Fibroblast of skin of back (primary cell): ENCODE measurements at places on chromosomes 4 and X.

DNA sequence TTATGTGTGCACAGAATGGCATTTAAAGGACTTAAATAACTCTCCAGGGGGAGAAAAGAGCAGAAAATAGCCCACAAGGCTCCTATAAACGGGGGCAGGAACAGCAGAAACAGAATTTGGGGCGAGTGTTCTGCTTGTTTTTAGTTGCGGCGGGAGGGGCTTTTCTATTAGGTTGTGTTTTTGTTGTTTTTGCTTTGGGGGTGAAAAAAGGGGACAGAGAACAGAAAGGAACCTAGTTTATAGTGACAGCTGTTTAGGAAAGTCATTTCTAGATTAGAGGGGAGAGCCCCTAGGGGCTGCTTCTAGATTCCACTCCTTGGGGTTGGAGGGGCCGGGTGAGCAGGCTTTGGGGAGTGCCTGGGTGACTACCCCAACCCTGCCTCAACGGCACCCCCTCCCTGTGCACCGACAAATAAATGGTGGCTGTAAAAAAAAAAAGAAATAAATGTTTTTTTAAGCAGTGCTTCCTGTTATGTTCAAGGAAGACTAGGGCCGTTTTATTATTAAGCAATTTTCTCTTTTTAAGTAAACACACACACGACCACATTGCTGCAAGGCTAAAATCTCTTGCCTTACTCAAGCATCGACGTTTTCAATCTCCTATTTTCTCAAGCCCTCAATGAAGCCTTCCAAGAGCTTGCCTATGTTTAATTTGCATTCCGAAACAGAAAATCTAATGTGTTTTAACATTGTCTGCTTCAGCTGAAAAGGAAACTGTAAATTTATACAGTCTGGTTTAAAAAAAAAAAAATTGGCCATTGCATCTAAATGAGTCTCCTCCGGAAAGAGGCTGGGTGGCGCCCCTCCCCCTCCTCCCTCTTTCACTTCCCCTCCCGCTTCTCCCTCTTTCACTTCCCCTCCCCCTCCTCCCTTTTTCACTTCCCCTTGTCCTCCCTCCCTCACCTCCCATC lies 123.3 kb upstream of the TBL1X start:
- peak; percentile 64 for DNase-seq

DNA sequence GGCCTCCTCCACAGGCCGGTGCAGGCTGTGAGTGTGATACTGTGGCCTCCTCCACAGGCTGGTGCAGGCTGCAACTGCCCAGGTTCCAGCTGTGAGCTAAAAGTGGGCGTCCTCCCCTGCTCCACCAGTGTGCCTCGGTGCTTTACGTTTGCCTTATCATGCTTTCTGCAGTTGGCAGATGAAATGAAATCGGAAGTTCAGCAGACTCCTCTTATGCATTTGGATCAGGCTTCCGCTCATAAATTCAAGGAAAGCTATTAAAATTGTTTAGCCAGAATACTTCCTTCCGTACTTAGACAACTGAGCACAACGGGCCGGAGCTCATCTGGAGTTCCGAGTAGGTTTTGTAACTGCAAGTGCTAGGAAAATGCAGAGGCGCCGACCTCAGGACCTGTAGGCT lies 12.0 kb downstream of the CYP4V2 start:
- DNase-seq = no peak

DNA sequence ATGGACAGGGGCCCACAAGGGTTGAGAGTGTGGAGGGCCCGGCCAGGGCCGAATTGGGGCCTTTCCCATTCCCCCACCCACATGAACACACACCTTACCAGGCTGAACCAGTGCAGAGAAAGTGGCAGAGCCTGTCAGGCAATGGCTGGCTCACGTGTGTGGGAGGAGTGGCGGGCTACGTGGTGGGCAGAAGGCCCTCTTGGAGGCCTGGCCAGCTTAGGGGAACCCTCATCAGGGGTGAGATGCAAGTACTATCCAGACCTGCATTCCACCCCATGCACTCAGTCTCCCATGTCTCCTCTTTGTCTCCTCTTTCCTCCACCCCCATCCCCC lies 965 bp downstream of the TCEAL4 start:
- peak; percentile 2 for DNase-seq

GRCh38 chr4:107853444-107854355 lies 29.0 kb downstream of the SGMS2 start:
- peak; percentile 68 for DNase-seq

DNA sequence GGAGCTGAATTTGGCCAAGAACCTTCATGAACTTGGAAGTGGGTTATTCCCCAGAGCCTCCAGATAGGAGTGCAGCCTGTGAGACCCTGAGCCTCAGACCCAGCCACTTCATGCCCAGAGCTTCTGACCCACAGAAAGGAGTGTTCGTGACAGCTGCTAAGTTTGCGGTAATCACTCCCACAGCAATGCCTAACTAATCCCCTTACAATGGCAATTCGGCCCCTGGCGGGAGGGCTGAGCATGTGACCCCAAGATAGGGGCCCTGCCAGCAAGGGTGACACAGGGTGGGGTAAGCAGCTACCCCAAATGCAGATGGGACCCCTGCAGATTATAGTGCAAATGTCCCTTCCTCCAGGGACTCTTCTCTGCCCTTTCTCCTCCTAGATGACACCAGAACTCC lies 22.5 kb downstream of the PNMA6E start:
- DNase-seq = no peak

DNA sequence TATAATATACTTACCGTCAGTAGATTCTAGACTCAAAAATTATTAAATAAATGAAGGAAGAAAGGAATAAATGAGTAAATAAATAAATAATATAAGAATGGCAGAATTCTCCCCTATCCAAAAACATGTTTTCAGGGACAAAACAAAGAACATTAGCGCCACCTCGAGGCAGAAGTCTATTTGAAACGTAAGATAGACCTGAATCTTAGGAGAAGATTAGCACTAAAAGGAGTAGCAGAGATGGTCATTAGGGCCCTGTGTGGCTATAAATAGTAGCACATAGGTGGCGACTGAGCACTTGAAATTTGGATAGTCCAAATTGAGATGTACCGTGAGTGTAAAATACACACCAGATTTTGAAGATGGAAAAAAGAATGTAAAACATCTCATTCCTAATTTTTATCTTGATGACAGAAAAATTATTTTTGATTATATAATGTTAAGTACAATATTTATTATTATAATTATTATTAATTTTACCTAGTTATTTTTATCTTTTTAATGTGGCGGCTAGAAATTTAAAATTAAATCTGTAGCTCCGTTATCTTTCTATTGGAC lies 24.3 kb upstream of the SRD5A3 start:
- peak; percentile 83 for DNase-seq
